T-helper 1 cell (primary cell): ENCODE measurements at places on chromosomes 16 and 17.

DNA sequence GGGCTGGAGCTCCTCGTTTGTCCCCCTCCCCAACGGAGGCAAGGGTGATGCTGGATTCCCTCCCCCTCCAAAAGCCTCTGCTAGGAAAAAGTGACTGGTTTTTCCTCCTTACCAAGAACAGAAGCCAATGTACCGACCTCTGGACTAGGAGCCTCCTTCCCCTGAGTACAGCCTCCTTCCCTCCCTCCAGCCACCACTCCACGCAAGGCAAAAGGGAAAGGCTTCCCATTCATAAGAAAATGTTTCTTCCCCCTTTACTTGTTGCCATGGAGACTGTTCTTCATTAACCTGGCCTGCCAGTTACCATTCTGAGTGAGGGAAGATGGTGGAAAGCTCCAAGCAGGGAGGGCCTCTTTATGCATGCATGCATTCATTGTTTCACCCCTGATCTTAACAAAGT is 4.3 kb upstream of the PIMREG start:
- DNase-seq, result no peak

DNA sequence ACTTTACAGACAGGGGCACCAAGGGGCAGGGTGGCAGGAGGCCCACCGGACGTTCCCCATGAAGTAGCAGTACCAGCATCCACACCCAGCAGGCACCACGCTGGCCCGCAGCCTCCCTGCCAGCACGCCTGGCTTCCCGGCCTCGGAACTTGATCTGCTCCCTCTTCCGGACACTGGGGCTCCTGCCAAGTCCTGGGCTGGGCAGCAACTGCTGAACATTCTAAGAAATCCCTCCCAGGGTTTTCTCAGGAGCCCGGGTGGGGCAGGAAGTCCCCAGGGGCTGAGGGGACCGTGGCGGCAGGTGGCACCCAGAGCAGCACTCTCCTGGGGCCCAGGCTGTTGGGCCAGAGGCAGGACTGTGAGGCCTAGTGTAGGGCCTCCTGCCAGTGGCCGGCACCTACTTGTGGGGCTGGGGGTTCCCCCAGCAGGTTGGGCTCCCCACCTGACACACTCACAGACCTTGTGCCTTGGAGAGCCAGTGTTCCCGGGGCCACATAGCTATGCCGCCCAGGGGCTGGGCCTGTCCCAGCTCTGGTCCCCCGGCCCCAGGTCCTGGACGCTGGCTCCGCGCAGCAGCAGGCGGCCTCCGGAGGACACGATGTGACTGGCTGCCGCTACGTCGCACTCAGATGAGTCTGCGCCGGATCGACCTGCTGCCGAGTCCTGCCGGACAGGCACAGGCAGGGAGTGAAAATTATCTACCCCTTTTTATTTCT is 86.2 kb upstream of the CBX4 start:
- no peak for DNase-seq

DNA sequence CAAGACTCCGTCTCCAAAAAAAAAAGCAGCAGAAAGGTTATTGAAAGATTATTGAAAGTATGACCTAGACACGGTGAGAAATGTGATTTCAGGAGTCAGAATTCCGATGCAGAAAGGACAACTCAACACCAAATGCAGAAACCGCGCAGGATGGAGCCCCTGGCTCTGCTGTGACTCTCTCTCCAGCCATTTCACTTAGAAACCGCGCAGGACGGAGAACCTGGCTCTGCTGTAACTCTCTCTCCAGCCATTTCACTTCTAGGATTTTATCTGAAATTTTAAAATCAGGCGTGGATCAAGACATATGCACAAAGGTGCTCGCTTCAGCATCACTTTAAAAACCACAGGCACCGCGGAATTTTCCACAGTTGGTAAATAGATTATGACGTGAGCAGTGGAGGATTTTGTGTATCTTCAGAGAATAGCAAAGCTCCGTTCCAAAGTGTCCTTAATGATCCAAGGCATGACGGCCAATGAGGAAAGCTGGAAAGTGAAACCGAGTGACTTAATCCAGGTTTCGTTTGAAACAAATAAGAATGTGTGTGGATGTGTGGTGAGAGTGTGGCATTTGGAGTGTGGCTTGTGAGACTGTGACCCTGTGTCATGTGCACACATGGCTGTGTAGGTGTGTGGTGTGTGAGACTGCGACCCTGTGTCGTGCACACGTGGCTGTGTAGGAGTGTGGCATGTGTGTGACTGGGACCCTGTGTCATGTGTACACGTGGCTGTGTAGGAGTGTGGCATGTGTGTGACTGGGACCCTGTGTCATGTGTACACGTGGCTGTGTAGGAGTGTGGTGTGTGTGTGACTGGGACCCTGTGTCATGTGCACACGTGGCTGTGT is 9.5 kb downstream of the UTS2R start:
- no peak for DNase-seq

DNA sequence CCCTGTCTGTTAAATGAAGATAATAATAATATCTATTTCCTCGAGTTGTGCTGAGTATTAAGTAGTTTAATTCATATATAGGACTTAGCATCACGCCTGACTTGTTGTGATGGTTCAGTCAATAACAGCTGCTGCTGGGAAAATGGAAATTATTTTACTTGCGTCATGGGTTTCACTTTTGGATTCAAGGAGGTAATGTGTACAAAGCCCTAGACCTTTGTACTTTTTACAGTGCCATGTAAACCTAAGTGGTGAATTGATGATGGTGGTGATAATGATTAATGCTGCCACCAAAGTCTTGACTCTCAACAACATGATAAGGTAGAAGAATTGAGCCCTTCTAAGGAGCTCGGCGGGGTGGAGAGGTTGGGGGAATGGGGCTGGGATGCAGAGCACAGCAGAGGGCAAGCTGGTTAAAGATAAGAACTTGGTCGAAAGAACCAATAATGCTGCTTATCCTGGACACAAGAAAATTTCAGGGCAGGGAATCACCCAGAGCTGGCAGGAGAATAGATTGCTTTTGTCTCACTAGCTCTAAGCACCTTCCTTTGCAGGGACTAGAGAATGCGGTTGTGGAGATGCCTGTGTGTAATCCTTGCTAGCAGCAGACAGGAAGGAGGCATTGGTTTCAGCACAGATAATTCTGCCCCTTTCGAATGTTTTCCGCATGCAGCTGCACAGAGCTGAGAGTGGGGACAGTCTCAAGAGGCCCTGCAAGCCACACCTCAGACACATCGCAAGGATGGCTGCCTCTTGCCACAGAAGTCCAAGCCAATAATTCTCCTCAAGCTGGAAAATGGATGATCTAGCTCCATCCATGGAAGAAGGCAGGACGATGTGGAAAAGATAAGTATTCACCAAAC is 187.1 kb downstream of the TMEM114 start:
- DNase-seq, result no peak

- DNase-seq, result no peak
These were observed 9.1 kb downstream of the NAGPA start for GRCh38 chr16:5024632-5025031.

DNA sequence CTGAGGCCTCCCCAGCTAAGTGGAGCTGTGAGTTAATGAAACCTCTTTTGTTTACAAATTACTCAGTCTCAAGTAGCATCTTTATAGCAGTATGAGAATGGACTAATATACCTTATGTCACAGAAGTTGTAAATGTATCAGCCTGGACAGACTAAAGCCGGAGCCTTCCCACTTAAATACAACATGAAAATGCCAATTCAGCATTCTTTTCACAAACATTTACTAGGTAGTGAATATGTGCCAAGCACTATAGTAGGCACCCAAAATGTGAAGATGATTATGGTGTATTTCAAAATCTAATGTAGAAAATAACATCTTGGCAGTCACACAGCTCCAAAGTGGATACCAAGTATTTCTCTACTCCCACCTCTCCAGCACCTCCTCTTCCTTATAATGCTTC is 693.0 kb downstream of the KCNJ2 start:
- no peak for DNase-seq

- no peak for DNase-seq
These were observed 4.4 kb upstream of the ASGR1 start for GRCh38 chr17:7183433-7184090.

- peak; percentile 15 for DNase-seq
These were observed 10.1 kb upstream of the STAC2 start for GRCh38 chr17:39235555-39236449.

DNA sequence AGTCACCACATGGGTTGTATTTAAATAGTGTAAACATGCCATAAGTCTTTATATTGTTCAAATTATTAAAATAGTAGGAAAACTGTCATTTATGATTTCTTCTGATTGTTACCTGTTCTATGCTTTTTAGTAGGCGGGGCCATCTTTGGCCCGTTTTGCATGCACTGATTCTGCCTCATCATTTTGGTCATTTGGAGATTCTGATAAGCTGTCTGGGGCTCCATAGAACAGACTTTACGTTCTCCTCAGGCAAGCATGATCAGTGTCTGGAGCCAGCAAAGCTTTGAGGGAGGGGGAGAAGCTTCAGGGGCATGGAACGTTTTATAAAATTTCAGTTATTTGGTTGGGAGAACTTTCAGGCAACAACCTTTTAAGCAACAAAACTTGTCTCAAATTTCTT is 8.8 kb downstream of the NDEL1 start:
- no peak for DNase-seq

DNA sequence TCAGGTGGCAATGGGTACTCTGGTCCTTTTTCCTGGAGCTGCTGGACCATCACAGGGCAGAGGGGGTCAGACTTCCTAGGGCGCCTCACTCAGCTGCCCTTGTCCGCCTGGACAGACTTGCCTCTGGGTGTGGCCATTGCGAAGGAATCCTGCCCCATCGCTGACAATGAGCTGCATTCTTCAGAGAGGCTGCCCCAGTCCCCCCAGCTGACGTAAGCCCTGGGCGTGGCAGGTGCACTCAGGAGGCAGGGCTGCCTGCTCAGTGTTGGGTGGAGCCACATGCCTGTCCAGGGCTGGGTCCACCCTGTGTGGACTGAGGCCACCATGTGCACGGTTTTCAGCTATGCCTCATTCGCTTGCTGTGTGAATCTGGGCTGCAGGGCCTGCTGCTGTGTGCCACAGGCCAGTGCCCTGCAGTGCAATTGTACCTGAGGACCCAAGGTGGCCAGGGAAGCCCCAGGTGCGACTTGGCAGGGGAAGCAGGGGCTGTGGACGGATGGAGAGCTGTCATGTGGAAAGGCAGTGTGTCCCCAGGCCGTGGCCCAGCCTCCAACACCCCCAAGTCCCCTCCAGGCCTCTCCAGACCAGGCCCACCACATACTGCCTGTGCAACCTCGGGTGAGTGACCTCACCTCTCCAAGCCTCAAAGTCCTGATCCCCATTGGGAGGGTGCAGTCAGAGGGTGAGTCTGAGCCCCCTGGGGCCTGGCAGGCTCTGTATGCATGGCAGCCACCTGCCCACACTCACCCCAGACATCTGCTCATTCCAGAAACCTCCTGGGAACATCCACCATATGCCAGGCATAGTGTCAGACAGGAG is 14.0 kb upstream of the MPRIP start:
- no peak for DNase-seq

DNA sequence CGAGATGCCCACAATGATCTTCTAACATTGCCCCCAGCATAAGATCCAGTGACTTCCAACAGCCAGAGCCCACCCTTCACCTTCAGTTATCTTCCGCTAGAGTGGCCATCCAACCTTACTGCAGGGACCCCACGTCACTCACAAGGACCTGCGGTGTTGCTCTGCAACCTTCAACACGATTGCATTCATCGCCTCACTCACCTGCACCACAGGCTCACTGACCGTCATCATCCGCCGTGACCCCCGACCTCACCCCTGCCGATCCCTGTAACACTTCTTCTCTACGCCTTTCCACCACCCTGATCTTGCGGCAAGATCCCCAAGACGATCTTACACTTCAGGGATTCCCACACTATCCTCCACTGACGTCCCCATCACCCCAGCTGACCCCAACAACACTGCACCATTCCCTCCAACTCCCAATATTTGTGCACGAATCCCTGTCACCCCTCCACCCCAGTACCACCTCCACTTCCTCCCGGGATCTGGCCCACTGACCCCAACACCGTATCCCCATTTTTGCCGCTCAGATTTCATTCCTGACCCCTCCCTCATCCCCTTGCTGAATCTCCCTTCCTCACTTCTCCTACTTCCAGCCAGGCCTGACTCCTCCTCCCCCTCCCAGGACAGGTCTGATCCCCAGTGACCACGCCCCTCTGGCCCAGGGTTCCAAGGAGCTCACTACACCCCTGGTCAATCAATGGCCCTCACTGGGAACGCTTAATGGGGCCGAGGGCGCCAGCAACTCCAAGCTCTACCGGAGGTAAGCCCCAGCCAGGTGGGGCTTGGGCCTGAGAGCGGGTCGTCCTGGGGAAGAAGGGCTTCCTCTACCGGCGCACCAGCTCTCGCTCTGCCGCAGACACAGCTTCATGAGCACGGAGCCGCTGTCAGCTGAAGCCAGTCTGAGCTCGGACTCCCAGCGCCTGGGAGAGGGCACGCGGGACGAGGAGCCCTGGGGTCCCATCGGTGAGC is 7.6 kb downstream of the RUNDC3A start:
- DNase-seq, result no peak
